Stimulated activated CD8-positive, alpha-beta memory T cell treated with anti-CD3 and anti-CD28 coated beads, Interleukin-4, amount 100 ng/mL, for 1 hour (primary cell): ENCODE measurements at places on chromosomes 2 and 18.

- DNase-seq, result no peak
These were observed 160.5 kb upstream of the RND3 start for GRCh38 chr2:150647943-150648342.

- DNase-seq, result no peak
These were observed 12.9 kb downstream of the PARD6G start for GRCh38 chr18:80234398-80234797.

DNA sequence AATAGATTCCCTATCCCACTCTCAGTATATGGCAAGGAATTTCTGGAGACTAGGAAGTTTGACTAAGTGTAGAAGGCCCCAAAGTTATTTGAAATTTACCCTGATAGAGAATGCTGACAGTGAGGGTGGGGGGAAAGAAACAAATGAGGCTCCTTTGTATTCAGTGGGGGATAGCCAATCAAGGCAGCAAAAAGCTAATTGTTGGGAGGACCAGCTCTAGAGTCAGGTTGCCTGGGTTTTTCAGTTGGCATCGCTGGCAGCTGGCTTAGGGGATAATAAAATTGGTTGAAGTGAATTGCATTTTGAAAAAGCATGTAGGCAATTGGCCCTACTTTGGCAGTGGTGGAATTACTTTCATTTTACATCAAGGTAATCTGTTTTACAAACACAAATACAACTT lies 79.4 kb upstream of the STAM2 start:
- DNase-seq, result no peak

DNA sequence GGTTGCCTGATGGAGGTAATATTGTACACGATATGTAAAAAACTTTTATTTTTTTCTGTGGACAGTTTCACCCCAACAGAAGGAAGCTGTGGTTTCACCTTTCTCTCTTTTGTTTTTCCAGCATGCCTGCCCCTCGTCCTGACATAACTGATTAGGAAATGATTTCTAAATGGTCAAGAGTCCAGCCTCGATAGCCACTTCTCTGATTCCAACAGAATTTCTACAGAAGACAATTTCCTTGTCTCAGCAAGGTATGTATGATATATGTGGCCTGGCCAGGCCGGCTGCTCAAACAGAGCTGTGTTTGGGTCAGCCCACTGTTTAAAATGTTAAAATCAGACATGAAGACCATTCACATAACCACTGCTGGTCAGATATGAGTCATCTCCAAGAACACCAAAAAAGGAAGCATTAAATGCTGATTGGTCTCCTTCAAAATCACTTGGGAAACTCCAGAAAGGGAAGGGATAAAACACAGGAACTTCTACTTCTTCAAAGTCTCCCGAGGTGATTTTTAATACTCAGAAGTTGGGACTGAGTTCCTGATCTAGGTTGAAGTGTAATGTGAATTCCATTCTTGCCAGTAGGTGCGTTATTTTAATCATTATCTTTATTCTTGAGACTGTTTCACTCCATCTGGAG lies 22.3 kb downstream of the ATP8B1 start:
- DNase-seq, result no peak

DNA sequence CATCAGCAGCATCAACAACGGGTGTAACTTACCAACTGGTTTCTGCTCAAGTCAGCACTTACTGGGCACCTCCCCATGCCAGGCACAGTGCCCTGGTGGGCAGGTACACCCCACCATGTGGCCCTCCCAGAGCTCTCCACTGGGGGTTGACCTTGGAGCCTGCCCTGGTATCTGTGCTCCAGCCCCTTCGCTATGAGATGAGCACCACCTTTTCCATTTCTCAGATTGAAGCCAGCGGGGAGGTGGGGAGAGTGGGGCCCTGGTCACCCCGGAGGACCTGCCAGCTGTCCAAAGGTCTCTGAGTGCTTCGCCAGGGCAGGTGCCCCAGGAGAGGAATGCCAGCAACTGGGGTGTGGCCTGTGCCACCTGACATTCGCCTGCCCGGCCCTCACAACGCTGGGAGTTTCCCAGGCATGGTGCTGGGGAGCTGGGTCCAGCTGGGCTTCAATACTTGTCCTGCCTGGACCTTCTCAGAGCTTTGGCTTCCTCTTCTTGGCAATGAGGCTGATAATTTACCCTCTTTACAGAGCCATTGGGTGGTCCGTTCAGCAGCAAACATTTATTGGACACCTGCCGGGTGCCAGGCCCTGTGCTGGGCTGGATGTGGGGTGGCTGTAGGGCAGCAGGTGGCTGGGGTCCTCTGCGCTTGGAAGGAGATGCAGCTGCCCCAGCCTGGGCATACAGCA lies 5.9 kb upstream of the ZAP70 start:
- no peak for DNase-seq

DNA sequence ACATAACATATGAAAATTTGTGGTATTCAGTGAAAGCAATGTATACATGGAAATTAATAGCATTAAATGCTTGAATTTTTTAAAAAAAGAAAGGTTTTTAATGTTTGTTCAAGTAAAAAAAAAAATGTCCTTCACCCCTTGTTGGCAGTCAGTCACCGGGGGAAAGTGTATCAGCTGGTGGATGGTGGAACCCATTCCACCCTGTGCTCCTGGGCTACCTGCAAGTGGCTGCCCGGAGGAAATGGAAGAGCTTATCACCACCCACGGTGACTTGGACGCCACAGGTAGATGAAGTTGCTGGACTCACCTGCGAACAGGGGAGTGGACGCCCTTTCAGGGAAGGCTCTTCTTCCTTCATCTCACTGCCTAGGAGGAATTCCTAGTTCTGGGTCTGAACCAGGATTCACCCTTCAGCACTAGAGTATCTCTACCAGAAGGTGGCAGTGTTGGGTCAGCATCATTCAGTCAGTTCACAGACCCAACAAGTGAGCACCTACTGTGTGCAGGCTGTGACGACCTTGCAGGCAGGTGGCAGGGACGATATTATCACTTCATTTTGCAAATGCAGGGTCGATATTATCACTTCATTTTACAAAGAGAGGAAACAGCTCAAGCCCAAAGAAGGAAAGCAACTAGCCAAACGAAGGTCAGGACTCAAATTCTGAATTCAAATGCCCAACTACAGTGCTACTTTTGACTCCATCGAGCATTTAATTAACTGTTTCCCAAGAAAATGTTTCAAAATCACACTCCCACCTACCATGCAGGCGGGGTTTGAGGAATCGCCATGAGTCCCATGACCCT lies 35.8 kb downstream of the CIB4 start:
- no peak for DNase-seq

DNA sequence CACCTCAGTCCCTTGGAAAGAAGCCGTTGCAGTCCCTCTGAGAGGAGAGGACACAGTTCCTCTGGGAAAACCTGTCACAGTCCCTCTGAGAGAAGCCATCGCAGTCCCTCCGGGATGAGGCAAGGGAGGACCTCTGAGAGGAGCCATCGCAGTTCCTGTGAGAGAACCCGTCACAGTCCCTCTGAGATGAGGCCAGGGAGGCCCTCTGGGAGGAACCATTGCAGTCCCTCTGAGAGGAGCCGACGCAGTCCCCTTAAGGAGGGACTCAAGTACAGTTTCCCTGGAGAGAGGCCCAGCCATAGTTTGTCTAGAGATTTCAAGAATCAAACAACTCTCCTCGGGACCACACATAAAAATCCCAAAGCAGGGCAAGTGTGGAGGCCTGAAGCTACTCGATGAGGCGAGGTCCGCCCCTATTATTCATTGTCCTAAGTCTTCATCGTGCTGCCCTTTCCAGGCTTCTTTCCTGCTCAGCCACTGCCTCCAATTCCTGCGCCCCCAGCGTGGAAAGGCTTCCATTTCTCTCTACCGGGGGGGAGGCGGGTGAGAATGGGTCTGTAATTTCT lies 630 bp upstream of the ZNF512 start:
- no peak for DNase-seq

GRCh38 chr18:55351241-55351691 lies 236.7 kb downstream of the TCF4 start:
- no peak for DNase-seq

- DNase-seq, result no peak
These were observed 211.4 kb upstream of the SLC39A10 start for GRCh38 chr2:195445639-195446038.

GRCh38 chr2:179373816-179374215 lies 109.2 kb upstream of the SESTD1 start:
- DNase-seq, result no peak

GRCh38 chr2:183341057-183341456 lies 216.8 kb downstream of the NUP35 start:
- no peak for DNase-seq

GRCh38 chr2:200125444-200126284 lies 170.3 kb downstream of the MAIP1 start:
- DNase-seq, result no peak

- no peak for DNase-seq
These were observed 808.1 kb downstream of the RNF144A start for GRCh38 chr2:7725171-7725849.

DNA sequence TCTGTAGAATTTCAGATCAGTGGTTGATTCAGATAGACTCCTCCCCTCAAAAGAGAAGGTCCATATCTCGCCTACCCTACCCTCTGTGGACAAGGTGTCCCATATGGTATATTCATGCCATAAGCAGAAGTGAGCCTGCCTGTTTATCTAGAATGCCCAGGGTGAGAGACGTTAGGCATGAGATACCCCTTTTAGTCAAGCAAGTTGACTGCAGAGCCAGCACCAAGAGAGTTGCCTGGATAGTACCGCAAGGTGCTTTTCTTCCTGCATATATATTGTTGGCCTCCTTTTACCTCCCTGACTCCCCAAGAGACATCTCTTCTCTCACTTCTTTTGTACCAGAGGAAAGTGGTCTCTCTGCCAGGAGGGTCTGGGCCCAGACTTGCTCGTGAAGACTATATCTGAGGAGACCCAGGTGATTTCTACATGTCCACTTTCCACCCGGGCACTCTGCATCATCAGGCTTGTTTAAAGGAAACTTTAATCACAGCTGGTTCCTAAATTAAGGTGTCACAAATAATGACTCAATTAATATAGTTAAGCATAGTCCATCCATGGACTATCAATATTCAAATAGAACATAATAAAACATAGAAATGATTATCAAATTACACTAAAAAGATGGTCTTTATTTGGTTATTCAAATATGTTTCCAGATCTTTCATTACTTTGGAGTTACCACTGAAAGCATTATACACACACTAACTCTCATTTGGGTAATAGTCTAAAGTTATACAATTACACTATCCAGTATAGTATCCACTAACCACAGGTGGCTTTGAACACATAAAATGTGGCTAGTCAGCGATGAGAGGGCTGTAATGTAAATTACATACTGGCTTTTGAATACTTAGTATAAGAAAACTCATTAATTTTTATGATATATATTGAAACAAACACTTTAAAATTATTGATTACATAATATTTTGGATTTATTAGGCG lies 4.1 kb downstream of the ITGA4 start:
- DNase-seq, result no peak

DNA sequence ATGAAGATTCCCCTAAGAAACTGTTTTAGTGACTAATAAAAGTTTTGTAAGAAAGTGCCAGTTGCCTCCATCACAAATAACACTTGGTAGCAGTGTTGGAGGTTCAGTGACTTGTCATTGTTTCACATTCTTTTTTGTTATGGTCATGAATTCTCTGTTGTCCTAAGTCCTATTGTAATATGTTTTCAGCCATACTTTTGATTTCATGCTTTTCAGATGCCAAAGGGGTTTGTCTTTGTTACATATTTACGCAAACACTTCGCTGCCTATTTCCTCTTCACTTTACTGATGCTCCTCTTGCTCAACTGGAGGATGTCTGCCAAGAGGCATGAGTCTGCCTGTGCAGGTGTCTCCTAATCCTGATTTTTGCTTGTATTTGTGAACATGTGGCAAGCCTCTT lies 66.6 kb downstream of the PHLPP1 start:
- DNase-seq, result no peak

DNA sequence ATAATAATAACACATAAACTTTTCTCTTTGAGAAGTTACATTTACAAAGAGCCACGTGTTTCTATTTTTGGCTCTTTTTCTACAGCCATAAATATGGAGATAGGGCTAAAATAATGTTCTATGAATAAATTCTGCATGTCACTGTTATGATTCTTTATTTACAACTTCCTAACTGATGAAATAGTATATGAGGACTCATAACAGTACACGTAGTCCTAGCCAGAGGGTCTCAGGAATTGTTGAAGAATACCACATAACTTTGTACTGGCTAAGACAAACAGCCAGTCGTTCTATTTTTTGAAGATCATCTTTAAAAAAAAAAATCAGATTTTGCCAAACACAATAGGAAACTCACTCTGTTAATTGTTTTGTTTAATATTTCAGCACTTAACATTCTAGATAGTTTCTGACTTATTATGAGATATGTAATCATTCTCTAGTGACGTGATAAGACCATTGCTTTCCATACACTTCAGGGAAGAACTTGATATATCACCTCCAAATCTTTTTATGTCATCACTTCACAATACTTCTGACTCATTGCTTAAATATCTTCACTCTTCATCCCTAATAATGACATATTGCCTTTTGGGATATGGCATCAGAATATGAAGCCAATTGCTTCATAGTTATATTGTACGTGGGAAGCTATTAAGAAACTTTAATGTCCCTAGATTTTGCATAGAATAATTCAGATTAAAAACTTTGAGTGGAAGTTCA lies 256.1 kb downstream of the XIRP2 start:
- no peak for DNase-seq

GRCh38 chr18:63603772-63604171 lies 16.6 kb downstream of the SERPINB13 start:
- DNase-seq, result no peak

GRCh38 chr2:127810156-127810618 lies 784 bp downstream of the WDR33 start:
- DNase-seq, result no peak

DNA sequence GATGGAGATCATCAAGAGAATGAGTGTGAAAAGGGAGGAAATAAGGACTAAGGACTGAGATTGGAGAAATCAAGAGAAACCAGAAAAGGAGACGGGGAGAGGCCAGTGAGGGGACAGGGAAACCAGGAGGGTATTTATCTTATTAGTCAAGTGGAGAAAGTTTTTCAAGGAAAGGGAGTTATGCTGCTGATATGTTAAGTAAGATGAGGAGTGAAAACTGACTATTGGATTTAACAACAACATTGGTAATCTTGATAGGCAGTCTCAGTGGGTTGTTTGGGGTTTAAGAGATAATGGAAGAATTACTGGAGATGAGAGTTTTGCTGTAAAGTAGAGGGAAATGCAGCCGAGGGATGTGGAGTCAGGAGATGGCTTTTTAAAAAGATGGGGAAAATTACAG lies 30.6 kb downstream of the PIKFYVE start:
- no peak for DNase-seq

DNA sequence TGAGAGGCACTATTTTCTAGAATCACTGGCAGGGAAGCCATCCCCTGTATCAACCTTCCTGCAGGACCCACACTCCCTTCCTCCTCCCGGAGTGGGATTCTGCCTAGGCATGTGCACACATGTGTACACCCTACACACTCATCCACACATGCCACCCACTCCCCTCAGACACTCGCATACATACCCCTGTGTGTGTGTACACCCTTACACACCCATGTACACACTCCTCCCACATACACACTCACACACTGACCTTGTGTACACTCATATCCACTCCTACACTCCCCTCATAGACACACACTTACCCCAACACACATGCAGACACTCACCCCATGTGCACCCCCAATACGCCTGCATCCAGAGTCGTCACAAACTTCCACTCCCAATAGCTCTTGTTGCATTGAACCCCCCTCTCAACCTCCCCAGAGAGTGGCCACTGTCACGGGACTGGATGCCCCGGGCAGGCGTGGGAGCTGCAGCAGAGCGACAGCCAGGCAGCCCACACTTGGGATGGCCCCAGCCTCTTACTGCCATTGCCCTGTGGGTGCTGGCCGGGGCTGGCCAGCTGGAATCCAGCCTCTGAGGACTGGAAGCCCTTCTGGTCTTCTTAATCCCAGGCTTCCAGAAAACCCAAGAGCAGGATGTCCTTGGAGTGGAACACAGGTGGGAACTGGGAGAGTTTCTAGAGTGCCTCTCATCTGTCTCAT lies 251.0 kb downstream of the LOXHD1 start:
- no peak for DNase-seq

- no peak for DNase-seq
These were observed 219.9 kb downstream of the PIK3C3 start for GRCh38 chr18:42174909-42175308.
